Dorsolateral prefrontal cortex (tissue), 122 donors: ENCODE measurements at places on chromosomes 12 and 14. TPM values are rescaled to one million over a fixed set of nuclear protein-coding genes. Genes with fewer than 3 reads are reported as not detected.

Gene TNS2
- 79.4 TPM for total RNA-seq

Gene NELL2
- 95.5 TPM for total RNA-seq

Gene OASL
- not detected for total RNA-seq

Gene LRIG3
- total RNA-seq: 5.2 TPM

Gene PRIM1
- total RNA-seq: 8.5 TPM

Gene ERBB3
- 111 TPM for total RNA-seq

Gene PRICKLE1
- 33.0 TPM for total RNA-seq

Gene MYO1H
- not detected for total RNA-seq

Gene TSHR
- not detected for total RNA-seq

Gene NXPH4
- 3.4 TPM for total RNA-seq

Gene PIANP
- total RNA-seq: 86.0 TPM

Gene ADAM21
- total RNA-seq: 0.44 TPM

Gene BDKRB2
- total RNA-seq: 0.97 TPM

Gene HSPB8
- 104 TPM for total RNA-seq
